ENCODE measurements at places on chromosomes 1 and 21.

- DNase-seq, result peak; percentile 52
These were observed 16.1 kb upstream of the STMN1 start for GRCh38 chr1:25922056-25922970.

DNA sequence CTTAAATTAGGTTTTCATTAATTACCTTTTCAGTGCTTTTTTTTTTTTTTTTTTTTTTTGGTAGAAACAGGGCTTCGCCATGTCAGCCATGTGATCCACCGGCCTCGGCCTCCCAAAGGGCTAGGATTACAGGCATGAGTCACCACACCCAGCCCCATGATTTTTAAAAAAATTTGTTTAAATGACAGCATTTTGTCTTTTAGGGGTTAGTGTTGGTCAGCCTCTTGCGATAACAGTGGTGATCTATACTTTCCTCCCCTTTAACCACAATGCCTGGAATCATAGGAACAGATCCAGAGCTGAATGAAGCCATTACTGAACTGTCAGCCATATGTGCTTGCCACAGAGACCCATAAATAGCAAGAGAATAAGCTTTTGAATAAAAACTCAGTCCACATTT, 73.9 kb downstream of the CACHD1 start:
- DNase-seq, result no peak

GRCh38 chr21:29104239-29104708, 26.2 kb upstream of the MAP3K7CL start:
- DNase-seq, result no peak

- no peak for DNase-seq
These were observed 9.6 kb upstream of the AMY2B start for GRCh38 chr1:103561643-103562395.

DNA sequence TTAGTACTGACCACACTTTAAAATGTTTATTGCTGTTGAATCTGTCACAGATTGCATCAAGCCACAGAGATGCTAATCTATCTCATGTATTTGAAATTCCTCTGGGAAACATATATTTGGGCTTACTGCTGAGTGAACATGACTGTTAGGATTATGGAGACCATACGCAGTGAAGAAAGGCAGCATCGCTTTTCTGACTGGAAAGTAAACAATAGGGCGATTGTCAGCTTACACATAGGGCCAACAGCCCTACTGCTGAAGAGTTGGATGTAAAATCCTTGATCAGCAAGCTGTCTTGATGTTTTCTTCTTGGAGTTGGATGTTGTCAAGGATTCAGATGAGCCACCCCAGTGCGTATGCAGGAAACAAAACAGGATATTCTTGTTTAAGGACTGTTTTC, 368.7 kb upstream of the ADGRL2 start:
- DNase-seq, result no peak

Measured in stimulated activated naive CD4-positive, alpha-beta T cell (primary cell).